ENCODE measurements at places on chromosomes 5 and 9.

DNA sequence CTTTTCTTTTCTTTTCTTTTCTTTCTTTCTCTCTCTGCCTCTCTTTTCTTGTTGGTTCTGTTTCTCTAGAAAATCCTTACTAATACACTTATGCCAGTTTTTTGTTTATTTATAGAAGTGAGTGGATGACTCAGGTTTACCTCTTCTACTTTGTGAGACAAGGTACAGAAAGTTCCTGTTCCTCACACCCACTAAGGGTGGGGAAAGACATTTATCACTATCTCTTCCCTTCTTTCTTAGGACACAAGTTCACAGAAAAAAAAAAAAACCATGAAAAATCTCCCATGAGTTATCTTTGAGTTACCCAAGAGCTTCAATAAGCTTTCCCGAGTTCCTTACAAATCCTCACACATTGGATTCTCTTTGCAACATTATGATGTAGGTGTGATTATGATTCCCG, 60.9 kb upstream of the CD180 start:
- no peak for DNase-seq

GRCh38 chr9:83379045-83379444, 159.2 kb downstream of the FRMD3 start:
- no peak for DNase-seq

GRCh38 chr9:111179577-111179976, 141.3 kb upstream of the LPAR1 start:
- DNase-seq, result no peak

DNA sequence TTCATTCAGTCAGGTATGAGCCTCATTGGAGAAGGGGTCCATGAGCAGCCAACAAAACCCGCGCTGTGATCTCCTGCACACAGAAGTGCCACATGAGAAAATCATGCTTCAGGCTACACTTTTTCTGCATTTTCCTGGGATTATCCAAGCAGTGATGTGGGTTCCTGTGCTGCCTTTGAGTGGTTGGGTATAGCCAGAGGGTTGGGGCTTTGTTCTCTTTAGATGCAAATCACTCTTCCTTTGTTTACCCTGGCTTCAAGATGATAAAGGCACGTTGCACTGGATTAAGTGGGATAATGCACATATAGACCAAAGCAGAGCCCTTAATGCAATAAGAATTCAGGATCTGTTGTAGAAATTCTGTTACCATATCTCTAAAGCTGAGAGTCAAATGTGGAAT, 18.7 kb downstream of the ECM2 start:
- no peak for DNase-seq

GRCh38 chr5:2240118-2240904, 357.6 kb upstream of the IRX4 start:
- no peak for DNase-seq

DNA sequence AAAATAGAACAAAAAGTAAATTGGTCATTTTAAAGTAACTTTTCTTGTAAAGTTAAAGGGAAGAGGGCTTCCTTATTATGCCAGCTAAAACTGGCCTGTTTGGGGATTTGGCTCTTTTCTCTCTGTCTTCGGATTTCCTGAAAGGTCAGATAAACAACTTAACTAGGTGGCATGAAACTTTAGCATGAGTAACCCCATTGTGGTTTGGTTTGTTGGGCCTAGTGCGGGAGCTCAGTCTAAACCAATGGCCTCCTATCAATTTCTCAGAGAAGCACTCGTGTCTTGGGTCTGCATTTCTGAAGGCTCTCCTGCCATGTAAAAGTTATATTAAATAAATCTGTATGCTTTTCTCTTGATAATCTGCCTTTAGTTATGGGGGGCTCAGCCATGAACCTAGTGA, 48.5 kb upstream of the ANKH start:
- no peak for DNase-seq

DNA sequence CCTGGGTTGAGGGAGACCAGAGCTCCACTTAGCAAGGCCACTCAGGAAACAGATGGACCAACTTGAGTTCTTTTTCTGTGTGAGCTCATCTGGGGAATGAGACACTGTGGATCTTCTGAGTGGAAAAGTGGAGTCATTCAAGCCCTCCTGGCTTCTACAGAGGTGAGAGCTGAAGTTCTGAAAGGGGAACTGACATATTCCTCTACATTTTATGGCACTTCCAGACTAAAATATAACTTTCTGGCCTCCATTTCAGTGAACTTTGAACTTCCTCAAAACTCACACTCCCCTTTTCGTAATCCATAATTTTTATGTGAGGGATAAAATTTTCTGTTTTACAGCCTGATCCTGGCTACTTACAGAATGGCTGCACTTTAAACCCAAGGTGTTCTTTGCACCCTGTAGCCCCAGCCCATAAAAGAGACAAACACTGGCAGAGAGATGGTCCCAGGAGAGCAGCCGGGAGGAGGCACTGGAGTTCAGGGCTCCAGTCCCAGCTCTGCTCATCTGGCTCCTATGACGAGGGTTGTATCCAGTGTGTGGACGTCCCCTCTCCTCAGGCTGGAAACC, 10.8 kb downstream of the SPAAR start:
- DNase-seq, result no peak

GRCh38 chr5:91423871-91424270, 40.8 kb upstream of the ARRDC3 start:
- DNase-seq, result no peak

DNA sequence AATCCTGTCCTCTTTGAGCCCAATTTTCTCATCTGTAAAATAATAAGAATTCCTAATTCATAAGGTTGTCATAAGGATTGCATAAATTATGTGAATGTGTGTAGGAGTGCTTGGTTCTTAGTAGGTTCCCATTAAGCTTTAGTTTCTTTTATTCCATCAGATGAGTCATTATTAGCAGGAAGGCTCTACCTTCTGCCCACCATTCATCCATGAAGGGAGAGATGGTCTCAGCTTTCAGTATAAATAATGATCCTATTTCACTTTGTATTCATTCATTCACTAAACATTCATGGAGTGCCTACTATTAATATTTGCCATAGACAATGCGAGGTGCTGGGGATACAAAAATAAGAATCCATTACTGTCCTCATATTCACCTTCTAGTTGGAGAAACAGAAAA, 3.0 kb downstream of the CMYA5 start:
- no peak for DNase-seq

DNA sequence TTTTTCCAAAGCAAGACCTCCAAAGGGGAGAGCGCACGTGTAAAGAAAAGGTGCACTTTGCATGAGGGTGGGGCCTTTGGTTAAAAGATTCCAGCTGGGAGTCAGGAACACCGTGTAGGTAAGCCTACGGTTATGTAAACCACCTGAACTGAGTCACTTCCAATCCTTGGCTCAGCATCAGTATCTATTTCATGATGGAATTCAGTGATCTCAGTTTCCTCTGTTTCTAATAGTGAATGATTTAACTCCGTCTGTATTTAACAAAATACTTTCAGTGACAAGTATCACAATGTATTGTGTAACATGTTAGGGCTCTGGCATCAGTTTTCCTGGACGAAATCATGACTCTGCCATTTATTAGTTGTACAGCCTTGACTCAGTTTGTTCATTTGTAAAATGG, 1.3 kb upstream of the SVEP1 start:
- no peak for DNase-seq

DNA sequence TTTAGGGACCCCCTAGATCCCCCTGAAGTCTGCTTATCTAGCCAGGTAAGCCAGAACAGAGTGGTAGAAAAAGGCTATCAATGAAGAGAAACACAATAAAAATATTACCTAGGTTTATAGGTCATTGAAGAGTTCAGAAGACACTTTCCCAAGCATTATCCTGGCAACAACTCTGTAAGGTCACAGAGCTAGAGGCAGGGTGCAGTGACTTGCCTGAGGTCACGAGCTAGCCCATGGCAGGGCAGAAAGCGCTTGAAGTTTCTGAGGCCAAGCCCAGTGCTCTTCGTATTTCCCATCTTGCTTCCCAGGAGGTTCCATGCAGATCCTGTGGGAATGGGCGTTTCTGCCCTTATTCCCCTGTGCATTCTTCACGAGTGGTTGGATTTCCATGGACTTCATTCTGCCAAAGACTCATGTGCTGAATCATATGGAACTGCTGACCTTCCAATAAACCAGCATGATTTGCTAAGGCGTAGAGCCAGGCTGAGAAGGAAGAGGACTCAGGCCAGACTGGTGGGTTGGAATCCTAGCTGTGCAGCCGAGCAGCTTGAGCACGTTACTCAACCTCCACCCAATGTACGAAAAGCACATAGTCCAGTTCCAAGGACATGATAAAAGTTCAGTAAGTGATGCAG, 22.1 kb downstream of the TRMO start:
- DNase-seq, result no peak

GRCh38 chr9:121368745-121369144, 1.3 kb downstream of the STOM start:
- DNase-seq, result no peak

GRCh38 chr5:147384346-147385193, 125.3 kb downstream of the DPYSL3 start:
- no peak for DNase-seq

DNA sequence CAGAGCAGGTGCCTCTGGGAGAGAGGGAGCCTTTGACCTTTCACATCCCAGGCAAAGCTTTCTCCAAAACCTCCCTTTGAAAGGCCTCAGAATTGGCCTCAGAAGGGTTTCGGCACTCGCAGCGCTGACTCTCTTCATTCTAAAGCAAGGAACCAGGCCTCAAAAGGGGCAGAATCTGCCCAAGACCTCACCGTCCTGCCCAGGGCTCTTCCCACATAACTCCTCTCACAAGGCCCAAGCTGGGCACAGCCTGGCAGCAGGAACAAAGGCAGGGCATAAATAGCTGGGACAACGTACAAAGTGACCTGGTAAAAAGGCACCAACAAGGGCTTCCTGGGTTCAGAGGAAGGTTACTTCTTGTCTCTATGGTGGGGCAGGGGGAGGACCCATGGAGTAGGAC, 166.3 kb upstream of the FSTL4 start:
- no peak for DNase-seq

GRCh38 chr9:129326061-129327005, 148.3 kb upstream of the IER5L start:
- no peak for DNase-seq

- DNase-seq, result no peak
Observed at GRCh38 chr5:39193553-39194465, 25.6 kb downstream of the FYB1 start.

GRCh38 chr5:179187229-179187678, 127.1 kb downstream of the ZNF354C start:
- DNase-seq, result no peak

DNA sequence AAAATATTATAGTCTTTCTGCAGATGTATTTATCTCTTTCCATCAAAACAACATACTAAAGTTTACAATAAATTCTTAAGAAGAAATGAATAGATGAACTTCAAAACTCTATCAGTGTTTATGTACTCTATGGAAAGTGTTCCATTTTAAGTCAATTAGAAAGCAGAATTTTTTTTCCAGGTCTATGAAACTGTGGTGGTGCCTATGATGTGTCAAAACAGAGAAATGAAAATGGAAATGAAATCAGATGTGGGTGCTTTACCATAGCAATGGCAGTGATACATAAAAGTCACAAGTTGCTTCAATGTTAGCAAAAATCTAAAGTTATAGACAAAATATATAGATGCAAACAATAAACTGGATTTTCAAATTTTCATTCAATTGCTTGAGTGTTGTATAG, 97.3 kb downstream of the PTCH1 start:
- DNase-seq, result no peak

- no peak for DNase-seq
Observed at GRCh38 chr9:12980085-12980851, 205.4 kb downstream of the LURAP1L start.

DNA sequence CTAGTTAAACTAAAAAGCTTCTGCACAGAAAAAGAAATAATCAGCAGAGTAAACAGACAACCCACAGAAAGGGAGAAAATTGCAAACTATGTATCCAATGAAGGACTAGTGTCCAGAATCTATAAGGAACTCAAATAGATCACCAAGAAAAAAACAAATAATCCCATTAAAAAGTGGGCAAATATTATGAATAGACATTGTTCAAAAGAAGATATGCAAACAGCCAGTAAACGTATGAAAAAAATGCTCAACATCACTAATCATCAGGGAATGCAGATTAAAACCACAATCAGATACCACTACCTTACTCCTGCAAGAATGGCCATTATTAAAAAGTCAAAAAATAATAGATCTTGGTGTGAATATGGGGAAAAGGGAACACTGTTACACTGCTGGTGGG, 119.9 kb downstream of the FRMD3 start:
- no peak for DNase-seq

DNA sequence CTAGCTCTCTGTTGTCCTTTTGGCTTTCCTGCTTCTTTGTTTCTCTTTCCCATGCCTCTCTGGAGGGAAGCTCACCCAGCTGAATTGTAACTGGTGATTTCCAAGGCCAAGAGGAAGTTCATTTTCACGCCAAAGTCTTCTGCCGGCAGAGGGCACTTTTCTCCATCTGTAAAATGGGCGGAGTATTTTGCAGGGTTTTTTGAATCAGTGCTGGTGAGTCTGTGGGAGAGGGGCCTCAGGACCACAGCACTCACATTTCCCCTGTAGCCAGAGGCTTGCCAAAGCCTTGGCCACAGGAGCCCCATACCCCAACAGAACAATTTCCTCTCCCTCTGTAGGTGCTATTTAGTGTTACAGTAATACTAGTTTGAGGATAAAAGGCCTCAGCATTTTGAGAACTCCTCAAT, 42.3 kb upstream of the MATR3 start:
- no peak for DNase-seq

DNA sequence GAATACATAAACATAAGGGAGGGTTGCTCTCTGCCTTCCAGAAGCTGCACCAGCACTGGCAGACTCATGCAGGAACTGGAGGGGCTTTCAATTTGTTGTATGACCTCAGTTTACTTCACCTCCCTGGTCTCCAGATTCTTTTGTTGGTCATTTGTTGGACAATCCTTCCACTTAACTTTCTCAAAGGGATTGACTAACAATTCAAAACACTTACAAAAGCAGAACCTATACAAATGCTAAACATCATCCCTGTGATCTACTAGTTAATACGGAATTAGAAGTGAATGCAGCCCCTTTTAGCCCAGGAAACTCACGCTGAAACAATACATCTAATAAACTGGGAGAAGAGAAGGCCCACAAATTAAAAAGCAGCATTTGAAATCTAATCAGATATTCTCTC, 404.6 kb upstream of the BRINP1 start:
- no peak for DNase-seq

- no peak for DNase-seq
Observed at GRCh38 chr5:51811883-51812471, 428.7 kb downstream of the ISL1 start.

DNA sequence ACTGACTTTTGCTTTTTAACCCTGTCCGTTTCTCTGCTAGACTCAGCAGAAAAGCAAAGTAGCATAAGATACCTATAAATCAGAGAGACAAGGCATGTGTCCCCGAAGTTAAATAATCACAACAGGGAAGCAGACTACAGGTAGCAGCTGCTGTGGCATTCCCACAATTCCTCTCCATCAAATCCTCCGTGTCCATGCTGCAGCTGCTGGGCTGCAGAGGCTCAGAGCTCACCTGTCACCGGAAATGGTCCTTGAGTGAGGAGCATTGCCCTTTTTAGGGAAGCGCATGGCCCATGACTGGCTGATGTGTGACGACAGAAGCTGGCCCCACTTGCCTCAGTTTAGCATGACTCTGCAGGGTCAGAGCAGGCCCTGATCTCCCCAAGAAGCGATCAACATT, 125.0 kb downstream of the MSX2 start:
- DNase-seq, result no peak

Measured in right renal pelvis (tissue), 4 donors.